ENCODE measurements at places on chromosomes 5 and 9.
A peak's percentile ranks its signal among the peaks of the same experiment; 100 is the strongest.

- DNase-seq, result no peak
Observed at GRCh38 chr5:93789173-93790067, 48.0 kb upstream of the POU5F2 start.

GRCh38 chr5:108660291-108660690 lies 87.4 kb upstream of the FER start:
- DNase-seq, result no peak

DNA sequence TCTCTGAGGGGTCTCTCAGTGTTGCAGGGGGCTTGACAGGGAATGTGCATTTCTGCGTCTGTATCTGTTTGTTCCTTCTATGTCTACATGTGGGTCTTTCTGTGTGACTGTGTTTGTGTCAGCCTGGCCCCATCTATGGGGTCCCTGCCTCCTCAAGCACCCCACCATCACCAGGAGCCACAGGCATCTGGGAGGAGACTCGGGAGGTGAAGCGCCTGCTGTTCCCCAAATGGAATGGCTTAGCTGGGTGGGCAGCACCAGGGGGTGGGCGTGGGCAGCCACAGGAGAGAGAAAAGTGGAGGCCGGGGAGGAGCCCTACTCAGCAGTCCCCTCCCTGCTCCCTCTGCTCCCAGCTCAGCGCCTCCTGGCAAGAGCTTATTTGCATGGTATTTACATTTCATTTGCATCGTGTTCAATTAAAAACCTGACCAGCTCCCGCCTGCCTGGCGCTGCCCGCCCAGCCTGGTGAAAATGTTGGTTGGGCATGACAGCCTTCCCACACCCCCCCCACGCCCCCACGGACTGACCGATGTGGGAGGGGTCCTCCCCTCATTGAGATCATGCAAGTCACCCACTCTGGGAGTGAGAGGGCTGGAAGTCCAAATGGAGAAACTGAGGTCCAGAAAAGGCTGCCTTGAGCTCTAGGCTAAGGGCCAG lies 50.5 kb downstream of the CXXC5 start:
- no peak for DNase-seq

DNA sequence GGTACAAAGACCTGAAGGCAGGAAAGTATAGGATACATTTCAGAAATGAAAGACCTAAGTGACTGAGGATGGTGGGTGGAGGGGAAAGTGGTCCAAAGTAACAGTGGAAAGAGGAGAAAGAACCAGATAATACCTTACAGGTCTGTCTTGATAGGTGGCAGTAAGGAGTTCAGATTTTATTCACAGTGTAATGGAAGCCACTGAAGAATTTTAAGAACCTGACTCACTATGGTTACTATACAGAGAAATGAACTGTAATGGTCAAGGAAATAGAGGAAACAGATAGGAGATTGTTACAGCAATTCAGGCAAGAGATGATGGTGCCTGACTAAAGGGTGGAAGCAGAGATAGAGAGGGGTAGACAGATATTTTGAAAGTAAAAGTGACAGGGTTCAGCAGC lies 46.5 kb downstream of the EPB41L4A start:
- DNase-seq, result no peak

GRCh38 chr9:17318821-17319320 lies 184.0 kb downstream of the CNTLN start:
- DNase-seq, result no peak

DNA sequence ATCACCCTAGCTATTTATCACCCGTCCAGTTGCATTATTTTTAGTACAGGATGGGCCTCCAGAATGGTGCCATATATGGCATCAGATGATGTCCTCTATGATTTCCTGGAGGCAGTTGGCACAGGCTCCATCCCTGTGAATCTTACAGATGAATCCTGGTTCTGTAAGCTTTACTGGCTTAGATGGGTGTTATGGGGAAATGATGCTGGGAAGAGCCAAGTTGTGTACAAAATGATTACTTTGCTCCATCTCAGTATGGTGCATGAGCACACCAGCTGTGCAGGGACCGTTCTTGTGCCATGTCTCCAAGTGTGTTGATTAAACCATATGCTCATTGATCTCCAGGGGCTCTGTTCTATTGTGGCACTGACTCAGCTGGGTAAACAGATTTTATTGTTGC lies 755.7 kb downstream of the TLR4 start:
- DNase-seq, result peak; percentile 73

- no peak for DNase-seq
Observed at GRCh38 chr9:77514886-77515711, 133.0 kb downstream of the GNA14 start.

- DNase-seq, result no peak
Observed at GRCh38 chr9:105291938-105292337, 47.5 kb downstream of the SLC44A1 start.

GRCh38 chr9:111657051-111657450 lies 4.4 kb upstream of the GNG10 start:
- no peak for DNase-seq

DNA sequence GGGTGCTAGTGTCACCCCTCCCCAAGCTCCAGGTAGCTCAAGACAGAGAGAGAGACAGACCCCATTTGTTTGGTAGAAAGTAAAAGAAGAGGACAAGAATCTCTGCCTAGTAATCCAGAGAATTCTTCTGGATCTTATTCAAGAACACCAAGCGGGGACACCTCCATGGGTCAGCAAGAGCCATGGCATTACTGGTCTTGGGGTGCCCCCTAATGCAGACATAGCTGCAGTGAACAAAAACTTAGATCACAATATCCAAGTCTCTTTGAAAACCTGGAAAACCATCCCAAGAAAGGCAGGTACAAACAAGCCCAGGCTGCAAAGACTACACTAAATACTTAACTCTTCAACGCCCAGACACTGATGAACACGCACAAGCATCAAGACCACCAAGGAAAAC lies 29.9 kb upstream of the PDE4D start:
- DNase-seq, result no peak

GRCh38 chr5:167730121-167730520 lies 561.3 kb upstream of the WWC1 start:
- no peak for DNase-seq

DNA sequence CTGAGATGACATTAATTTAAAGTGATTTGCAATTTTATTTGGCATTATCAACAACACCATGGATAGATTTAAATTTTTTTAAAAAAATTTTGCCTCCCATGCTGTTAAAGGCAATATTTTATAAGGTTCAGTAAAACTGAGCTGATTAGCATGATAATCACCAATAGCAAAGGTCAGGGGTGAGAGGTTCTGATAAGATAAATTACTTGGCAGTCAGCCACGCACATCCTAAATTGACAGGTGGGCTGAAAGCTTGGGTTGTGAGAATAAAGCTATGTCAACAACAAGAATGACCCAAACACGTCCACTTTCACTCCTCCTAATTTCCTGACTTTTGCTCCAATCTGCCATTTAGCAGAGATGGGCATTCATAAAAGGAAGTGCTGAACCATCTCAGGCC lies 127.1 kb downstream of the LHFPL2 start:
- DNase-seq, result no peak

DNA sequence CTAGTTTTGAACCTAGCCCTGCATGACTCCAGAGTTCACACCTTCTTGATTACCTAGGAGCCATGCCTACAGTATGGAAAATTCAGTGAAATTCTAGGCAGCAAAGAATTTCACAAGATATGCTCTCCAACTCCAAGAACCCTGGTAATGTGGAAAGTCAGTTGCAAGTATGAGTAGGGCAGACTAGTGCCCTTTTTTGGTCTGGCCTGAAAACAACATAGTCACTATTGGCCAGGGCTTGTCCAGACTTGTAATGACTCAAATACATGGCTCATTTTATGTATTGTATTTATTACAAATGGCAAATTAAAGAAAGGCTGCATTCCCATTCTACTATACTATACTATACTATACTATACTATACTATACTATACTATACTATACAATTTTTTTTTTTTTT lies 160.4 kb downstream of the ESM1 start:
- DNase-seq, result no peak

DNA sequence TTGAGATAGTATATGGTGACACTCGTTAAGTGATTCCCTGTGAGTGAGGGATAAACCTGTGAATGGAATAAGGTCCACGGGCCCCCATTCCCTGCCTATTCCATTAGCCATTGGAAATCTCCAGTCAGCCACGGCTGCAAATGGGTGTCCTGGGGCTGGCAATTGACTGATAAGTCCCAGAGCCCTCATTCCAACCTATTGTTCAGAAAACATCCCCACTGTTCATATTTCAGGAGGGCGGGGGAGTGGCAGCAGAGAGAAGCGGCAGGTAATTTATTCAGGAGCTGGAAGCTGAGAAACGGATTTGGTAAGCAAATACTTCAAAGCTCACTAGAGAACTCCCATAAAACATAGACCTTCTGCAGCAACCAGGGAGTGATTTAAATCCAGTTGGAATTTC lies 42.0 kb downstream of the TMEM174 start:
- DNase-seq, result no peak

GRCh38 chr9:72615931-72616330 lies 94.5 kb downstream of the TMC1 start:
- no peak for DNase-seq

DNA sequence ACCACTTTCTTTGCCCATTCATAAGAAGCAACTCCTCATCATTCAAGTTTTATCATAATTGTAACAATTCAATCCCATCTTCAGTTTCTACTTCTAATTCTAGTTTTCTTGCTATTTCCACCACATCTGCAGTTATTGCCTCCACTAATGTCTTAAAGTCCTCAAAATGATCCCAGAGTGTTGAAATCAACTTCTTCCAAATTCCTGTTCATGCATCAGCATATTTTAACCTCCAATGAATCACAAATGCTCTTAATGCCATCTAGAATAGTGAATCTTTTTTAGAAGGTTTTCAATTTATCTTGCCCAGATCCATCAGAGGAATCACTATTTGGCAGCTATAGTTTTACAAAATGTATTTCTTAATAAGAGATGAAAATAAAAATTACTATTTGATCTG lies 3.2 kb upstream of the SRP19 start:
- DNase-seq, result no peak

DNA sequence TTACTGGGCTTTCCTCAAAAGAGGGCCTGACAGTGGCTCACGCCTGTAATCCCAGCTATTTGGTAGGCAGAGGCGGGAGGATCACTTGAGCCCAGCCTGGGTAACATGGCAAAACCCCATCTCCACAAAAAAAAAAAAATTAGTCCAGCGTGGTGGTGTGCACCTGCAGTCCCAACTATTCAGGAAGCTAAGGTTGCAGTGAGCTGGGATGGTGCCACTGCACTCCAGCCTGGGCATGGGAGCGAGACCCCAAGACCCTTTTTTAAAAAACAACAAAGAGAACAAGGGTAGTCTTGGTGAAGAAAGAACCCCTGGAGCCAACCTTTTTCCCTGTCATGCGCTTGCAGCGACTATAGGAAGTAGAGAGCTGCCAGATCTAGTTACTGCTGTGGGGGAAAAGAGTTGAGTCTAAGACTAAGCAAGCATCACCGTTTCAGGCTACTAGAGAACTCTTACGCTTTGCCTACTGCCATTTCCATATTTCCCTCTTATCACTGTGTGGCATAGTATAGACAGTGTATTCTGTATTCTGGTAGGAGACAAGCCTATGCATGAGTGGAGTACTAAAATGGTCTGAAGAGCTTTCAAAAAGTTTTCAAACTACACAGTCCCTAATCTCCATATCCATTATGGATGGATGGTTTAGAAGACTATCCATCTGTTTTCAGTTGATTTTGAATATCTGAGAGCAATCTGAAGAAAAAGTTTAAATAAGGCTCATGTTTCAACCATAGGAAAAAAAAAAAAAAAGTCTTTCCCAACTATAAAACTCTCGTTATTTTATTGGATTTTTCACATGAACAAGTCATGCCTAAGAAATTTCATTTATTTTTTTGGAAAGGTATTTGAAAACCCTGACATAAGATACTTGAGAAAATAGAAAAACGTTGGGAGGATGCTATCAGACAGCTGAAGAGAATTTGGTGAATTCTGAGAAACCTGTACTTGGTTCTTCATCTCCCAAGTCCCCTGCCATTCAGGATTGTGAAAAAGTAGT lies 2.6 kb downstream of the C9orf40 start:
- DNase-seq, result no peak

- no peak for DNase-seq
Observed at GRCh38 chr5:88892669-88893068, 9.7 kb upstream of the MEF2C start.

GRCh38 chr5:88236866-88237642 lies 31.6 kb downstream of the TMEM161B start:
- DNase-seq, result no peak

- DNase-seq, result no peak
Observed at GRCh38 chr9:116181853-116182610, 28.4 kb downstream of the PAPPA start.

- DNase-seq, result no peak
Observed at GRCh38 chr9:126397056-126397455, 70.4 kb downstream of the MVB12B start.

- no peak for DNase-seq
Observed at GRCh38 chr9:35797311-35798109, 6.1 kb downstream of the NPR2 start.

DNA sequence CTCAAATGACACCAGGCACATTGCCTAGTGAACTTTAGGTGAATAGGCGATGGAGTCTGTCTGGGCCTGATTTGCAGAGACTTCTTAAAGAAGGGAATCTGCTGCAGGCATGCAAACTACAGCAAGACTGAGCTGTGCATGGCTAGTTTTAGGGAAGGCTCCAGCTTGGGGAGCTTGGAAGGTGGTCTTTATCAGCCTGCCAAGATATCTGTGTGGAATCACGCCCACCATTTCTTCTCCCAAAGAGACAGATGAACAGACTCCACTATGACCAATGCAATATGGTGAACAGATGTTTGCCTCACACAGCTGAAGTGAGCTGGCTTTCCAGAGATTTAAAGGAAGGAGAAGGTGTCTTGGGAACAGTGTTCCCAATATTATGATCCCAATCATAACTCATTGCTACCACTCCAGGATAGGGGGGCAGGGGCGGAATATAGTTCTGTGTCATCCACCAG lies 129.0 kb upstream of the HMHB1 start:
- DNase-seq, result no peak

DNA sequence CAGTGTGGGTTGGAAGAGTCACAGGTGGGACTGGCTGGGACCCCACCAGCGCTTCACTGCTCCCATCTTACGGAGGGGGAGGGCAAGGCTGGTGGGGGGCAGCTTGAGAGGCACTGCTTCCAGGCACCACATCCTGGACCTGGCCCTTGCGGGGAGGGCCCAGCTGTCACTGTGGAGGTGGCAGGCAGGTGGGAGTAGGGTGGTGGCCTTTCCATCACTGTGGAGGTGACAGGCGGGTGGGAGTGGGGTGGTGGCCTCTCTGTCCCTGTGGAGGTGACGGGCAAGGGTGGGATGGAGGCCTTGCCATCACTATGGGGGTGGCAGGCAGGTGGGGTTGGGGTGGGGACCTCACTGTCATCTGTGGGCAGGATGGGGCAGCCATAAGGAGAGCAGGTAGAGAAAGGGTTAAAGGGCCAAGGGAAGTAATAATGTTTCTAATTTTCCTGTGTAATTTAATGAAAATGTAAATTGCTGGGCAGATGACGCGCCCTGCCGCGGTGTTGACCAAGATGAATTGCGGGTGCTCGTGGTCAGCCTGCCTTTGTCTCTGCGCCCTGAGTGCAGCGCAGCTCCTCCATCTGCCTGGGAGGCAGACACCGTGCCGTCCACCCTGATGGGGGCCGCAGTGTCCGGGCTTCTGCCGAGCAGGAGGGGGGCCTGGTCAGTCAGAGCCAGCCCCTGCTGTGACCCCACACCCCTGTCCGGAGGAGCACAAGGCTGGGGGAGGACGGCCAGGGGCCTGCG lies 20.8 kb downstream of the RXRA start:
- no peak for DNase-seq

Measured in NCI-H1930 (cell line).